ENCODE measurements at places on chromosomes 2 and 18.

GRCh38 chr2:32688541-32688940 is 60.7 kb downstream of the TTC27 start:
- DNase-seq: no peak

- no peak for DNase-seq
Observed at GRCh38 chr2:240478346-240479110, 43.1 kb downstream of the GPC1 start.

- no peak for DNase-seq
Observed at GRCh38 chr2:241612156-241613016, 24.6 kb downstream of the THAP4 start.

- DNase-seq: no peak
Observed at GRCh38 chr2:222671259-222672067, at the start of gene MOGAT1. Gene MOGAT1 (plus strand): TSS chr2:222671658. CDS start chr2:222671786, 128 bp downstream.

GRCh38 chr2:54402350-54402749 is 53.8 kb upstream of the SPTBN1 start:
- no peak for DNase-seq

GRCh38 chr18:56235071-56235470 is 403.3 kb downstream of the TXNL1 start:
- no peak for DNase-seq

Data from activated naive CD4-positive, alpha-beta T cell (primary cell).